ENCODE measurements at places on chromosomes 5 and 9.
A peak's percentile ranks its signal among the peaks of the same experiment; 100 is the strongest.

- no peak for DNase-seq
These were observed at the start of gene RNF208 for GRCh38 chr9:137222190-137223077. RNF208 (minus strand) TSS chr9:137222240; CDS start chr9:137221212, 1,028 bp downstream.

DNA sequence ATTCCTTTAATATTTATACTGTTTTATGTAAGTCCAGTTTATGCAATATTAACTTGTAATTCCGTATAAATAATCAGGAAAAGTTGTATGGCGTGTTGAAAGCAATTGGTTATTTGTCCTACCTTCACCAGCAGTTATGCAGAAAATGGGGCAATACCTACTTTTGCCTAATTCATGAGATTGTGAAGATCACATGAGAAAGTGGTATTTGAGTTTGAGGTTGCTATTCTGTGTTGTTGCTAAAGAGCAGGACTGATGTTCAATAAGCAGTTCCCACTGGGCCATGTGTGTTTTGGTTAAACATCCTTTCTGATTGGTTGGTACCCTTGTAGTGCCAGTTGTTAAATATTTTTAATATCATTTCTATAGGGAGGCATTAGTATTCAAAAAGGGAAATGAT, 3.2 kb downstream of the TGFBR1 start:
- no peak for DNase-seq

DNA sequence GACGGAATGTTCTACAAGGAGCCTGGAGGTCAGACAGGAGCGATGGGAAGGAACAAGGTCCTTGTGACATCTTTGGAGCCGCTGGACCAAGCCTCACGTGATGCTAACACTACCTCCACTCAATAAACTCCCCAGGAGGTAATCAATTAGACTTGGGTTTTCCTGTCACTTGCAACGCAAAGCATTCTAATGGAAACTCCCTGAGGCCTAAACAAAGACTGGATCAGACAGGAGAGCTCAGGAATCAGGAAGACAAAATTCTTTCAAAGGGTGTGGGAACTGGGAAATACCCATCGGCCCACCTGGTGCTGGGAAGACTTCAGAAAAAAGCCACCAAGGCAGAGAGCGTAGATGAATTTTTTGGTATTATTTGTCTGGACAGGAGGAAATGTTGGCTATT, 22.3 kb upstream of the UNC5A start:
- no peak for DNase-seq

- no peak for DNase-seq
These were observed 1.3 kb downstream of the SLC12A7 start for GRCh38 chr5:1110307-1111240.

GRCh38 chr5:112419164-112419985, at the start of gene EPB41L4A:
EPB41L4A (minus strand) TSS chr5:112419277; CDS start chr5:112419039, 238 bp downstream.
- peak; percentile 56 for DNase-seq

DNA sequence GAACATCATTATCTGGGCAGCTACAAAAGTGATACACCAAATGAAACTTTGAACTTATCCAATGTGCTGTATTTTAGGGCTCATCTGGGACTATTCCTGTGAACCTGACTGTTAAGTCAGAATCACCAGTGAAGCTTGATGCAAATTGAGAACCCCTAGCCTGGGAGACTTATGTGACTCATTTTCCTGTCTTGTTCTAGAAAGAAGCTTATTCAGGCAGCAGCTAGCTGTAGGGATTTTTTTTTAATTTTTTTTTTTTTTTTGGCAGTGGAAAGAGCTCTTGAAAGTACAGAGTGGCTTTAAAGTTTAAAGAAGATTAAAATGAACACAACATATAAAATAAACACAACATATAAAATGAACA, 81.1 kb upstream of the TNFAIP8 start:
- no peak for DNase-seq

- DNase-seq = no peak
These were observed 260.3 kb upstream of the CDH10 start for GRCh38 chr5:24904981-24905517.

DNA sequence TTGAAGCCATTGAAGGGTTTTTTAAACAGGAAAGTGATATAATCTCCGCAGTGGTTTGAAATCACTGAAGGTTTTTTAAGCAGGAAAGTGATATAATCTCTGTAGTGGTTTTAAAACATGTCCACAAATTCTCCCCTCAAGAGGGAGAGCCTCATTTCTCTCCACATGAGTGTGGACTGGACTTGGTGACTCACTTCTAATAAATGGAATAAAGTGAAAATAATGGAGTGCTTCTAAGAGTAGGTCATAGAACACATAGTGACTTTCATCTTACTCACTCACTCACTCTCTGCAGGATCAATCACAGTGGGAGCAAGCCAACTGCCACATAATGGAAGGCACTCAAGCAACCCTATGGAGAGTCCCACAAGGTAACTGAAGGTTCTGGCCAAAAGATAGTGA, 12.0 kb downstream of the CTNNAL1 start:
- no peak for DNase-seq

GRCh38 chr5:172223901-172224873, 30.2 kb downstream of the EFCAB9 start:
- no peak for DNase-seq

DNA sequence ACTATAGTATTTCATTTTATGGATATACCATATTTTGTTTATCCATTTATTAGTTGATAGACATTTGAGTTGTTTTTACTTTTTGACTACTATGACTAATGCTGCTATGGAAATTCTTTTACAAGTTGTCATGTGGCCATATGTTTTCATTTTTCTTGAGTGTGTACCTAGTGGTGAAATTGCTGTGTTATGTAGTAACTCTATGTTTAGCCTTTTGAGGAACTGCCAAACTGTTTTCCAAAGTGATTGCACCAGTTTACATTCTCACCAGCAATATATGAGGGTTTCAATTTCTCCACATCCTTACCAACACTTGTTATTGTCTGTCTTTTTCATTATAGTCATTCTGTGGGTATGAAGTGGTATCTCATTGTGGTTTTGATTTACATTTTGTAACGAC, 75.4 kb downstream of the GRIA1 start:
- no peak for DNase-seq

GRCh38 chr9:33445389-33446239, 1.8 kb downstream of the AQP3 start:
- no peak for DNase-seq

DNA sequence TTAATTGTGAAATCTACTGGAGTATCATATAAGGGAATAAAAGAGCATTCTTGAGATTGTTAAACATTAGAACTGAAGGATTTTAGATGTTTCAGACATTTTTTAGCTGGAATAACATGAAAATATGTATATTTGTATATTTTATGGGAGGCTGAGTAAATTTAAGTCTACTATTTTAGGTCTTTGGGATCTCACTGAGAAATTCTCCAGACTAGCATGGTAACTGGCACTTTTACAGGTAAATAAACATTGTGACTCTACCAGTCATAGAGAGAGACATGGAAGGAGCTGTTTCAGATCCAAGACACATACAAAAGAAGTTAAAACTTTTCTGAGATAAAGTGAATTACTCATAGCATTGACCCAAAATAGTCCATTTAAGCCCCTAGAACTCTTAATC, 59.4 kb downstream of the NDUFAF2 start:
- no peak for DNase-seq

DNA sequence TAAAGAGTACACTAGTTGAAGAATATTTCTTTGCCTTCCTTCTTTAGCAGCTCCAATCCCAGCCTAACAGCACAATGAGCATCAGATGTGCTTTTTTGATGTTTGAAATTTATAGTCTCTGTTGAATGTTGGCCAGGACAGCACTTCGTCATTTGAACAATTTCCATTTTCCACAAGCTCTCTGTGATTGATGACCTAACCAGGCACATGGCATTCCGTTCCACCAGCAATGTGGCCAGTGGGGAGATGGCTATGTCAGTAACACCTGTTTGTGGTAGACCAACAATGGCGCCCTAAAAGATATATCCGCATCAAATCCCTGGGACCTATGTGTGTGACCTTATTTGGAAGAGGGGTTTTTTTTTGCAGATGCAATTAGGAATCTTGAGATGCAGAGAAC, 66.8 kb downstream of the PALM2AKAP2 start:
- DNase-seq = no peak

GRCh38 chr5:128279345-128279744, 195.8 kb downstream of the SLC12A2 start:
- DNase-seq = no peak

- no peak for DNase-seq
These were observed 516.3 kb upstream of the ZNF608 start for GRCh38 chr5:125262782-125263181.

- DNase-seq = no peak
These were observed 51.7 kb downstream of the CCNH start for GRCh38 chr5:87361031-87361445.

- no peak for DNase-seq
These were observed 927.9 kb downstream of the MAT2B start for GRCh38 chr5:164433106-164433870.

DNA sequence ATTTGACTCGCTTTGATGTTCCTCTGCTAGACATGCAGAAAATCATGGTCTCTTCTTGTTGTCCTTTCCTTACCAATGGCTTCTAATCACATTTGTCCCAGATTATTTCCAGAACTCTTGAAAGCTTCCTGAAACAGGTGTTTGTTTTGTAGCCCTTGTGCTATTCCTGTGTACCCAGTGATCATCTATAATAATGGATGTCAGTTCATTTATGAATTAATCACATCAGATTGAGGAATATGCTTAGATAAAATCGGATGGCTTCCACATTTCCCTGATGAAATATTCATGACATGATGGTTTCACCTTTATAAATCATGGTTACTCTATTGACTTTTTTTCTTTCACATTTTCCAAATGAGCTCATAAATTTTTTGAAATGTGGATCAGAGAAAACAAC, 359.0 kb upstream of the DMAC1 start:
- DNase-seq = no peak

DNA sequence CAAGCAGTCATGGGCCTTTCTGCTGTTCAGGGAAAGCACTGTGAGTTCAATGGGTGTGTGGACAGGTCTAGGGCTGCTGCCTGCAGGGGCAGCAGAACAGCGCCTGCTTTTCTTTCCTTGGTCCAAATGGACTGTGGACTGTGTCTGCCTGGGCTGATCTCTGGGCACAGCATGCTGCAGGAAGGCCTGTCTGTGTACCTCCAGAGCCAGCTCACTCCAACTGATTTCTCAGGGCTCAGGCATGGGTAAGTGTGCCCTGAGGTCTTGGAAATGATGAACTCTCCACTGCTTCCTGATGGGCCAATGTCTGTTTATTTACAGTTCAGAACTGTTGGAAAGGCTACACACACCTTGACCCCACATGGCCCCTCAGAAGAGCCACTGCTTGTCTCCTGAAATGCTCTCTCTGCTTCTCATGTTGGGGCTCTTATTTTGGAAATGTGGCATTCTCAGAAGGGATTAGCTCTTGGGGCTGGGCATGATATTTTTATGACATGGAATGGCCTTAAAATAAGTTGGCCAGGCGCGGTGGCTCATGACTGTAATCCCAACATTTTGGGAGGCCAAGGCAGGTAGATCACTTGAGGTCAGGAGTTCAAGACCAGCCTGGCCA, 27.0 kb downstream of the SLC22A4 start:
- no peak for DNase-seq

GRCh38 chr5:176732736-176733405, 77.5 kb upstream of the UNC5A start:
- DNase-seq = no peak

DNA sequence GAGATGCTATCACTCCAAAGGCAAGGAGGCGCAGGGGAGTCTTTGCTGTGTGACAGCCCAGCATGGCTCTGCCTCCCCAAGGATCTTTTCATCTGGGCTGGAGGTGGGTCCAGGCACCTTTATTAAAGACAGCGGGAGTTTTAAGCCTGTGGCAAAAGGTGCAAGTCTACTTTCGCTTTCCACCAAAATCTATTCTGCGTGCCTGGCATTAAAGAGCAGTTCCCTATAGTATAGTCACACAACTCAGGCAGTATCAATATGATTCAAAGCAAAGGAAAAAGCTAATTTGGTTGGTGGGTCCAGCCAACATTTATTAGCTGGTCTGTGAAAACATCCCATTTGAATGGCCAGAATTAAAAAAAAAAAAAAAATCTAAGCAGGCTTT, 398.7 kb downstream of the EBF1 start:
- DNase-seq = no peak

DNA sequence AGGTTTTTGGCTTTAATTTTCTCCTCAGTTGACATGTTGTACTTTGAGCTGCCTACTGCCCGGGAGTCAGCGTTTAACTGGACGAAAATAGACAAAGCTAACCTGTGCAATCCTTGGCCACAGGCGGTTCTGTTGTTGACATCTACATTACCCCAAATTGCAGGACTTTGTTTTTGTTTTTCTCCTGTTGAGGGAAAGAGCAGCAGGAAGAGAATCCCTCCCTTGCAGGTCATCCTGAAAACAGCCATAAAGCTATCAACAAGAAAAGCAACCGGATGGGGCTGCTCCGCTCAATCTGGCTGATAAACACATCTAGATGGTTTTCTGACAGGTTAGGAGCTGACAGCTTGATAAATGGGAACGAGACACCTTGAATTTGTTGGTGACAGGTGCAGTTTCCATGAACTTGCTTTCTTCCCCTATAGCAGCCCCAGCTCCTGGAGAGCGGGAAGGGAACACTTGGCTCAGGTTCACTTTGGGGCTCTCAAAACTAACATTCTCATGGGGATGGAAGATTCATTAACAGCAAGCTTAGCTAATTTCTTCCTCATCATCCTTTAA, 331.5 kb downstream of the SLIT3 start:
- no peak for DNase-seq

GRCh38 chr9:94996641-94997040, 270.1 kb downstream of the AOPEP start:
- DNase-seq = no peak

GRCh38 chr5:74596927-74597326, 43.6 kb downstream of the ENC1 start:
- DNase-seq = no peak

DNA sequence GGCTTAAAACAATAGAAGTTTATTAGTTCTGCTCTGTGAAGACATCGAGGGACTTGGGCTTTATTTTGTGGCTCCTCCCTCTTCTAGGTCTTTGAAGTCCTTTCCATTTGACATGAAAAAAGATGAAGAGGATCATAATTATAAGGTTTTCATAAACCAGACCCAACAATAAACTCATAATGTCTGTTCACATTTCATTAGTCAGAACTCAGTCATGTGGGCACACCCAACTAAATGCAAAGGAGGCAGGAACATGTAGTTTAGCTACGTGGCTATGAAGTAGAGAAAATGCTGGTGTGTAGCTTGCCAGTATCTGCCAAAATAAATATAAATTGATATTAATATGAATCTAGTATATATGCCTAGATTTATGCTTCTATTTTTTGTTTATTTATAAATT, 393.9 kb upstream of the C9orf72 start:
- no peak for DNase-seq

- no peak for DNase-seq
These were observed 20.0 kb upstream of the RUFY1 start for GRCh38 chr5:179530069-179530998.

- no peak for DNase-seq
These were observed 48.7 kb downstream of the NEURL1B start for GRCh38 chr5:172689801-172690200.

DNA sequence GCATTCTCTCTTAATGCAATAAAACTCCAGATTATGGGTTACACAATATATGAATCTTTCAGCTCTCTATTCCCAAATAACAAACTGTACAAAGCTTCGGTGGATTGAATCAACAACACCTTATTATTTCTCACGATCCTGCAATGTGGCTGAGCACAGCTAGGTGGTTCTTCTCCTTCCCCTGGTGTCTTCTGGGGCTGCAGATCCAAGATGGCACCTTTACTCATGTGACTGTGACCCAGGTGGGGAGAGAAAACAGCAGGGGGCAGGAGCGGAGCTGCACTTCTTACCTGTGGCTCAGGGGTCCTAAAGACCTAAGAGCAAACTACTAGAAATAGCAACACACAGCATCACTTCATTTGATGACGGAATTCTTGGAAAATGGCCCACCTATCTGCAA, 233.1 kb downstream of the IRX1 start:
- DNase-seq = no peak
